MCF 10A (cell line): ENCODE measurements at places on chromosomes 7 and 10. TPM values are rescaled to one million over a fixed set of nuclear protein-coding genes. Genes with fewer than 3 reads are reported as not detected.

ZEB1 gene
- total RNA-seq = 15.1 and 20.6 TPM in 2 replicates

FKBP6 gene
- total RNA-seq = not detected in 2 replicates

DNA sequence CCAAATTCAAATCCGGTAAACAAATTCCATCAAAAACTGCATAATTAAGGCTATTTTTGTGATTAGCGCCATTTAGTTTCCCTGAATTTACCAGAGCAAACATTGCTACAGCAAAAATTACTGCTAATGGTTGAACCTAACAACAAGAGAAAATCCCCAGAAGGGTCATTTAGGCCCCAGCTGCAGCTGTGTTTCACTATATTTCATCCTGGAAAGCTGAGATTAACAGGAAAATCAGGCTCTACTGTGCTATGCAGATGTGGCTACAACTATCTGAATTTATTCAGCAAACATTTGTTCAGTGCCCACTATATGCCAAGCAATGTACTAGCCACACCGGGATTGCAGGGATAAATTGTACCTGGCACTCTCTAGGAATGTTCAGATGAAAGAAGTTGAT, 104.0 kb downstream of the PON1 start:
- no peaks in the 10 kb centered on the region for H3K27me3 ChIP-seq
- no peak overlapping the region for H3K27ac ChIP-seq
- no peak for DNase-seq
- no peak overlapping the region for H3K4me3 ChIP-seq

- peaks cover 15% of the 10 kb centered on the region for H3K36me3 ChIP-seq
- H3K27ac ChIP-seq = no peak overlapping the region
- H3K4me3 ChIP-seq = no peak overlapping the region
- H3K27me3 ChIP-seq = no peaks in the 10 kb centered on the region
- H3K4me1 ChIP-seq = peaks cover 12% of the 10 kb centered on the region
Measured at GRCh38 chr10:33298110-33298509, 36.4 kb downstream of the NRP1 start.

- no peak for DNase-seq
- no peaks in the 10 kb centered on the region for H3K4me1 ChIP-seq
- no peak overlapping the region for H3K27ac ChIP-seq
- no peak overlapping the region for H3K4me3 ChIP-seq
- H3K36me3 ChIP-seq = no peaks in the 10 kb centered on the region
Measured at GRCh38 chr10:36119455-36119854, 477.4 kb upstream of the FZD8 start.

- H3K27me3 ChIP-seq = no peaks in the 10 kb centered on the region
- peaks cover 18% of the 10 kb centered on the region for H3K4me1 ChIP-seq
- H3K4me3 ChIP-seq = no peak overlapping the region
- no peaks in the 10 kb centered on the region for H3K36me3 ChIP-seq
- DNase-seq = no peak
Measured at GRCh38 chr7:108026647-108027046, 23.7 kb upstream of the LAMB1 start.

DNA sequence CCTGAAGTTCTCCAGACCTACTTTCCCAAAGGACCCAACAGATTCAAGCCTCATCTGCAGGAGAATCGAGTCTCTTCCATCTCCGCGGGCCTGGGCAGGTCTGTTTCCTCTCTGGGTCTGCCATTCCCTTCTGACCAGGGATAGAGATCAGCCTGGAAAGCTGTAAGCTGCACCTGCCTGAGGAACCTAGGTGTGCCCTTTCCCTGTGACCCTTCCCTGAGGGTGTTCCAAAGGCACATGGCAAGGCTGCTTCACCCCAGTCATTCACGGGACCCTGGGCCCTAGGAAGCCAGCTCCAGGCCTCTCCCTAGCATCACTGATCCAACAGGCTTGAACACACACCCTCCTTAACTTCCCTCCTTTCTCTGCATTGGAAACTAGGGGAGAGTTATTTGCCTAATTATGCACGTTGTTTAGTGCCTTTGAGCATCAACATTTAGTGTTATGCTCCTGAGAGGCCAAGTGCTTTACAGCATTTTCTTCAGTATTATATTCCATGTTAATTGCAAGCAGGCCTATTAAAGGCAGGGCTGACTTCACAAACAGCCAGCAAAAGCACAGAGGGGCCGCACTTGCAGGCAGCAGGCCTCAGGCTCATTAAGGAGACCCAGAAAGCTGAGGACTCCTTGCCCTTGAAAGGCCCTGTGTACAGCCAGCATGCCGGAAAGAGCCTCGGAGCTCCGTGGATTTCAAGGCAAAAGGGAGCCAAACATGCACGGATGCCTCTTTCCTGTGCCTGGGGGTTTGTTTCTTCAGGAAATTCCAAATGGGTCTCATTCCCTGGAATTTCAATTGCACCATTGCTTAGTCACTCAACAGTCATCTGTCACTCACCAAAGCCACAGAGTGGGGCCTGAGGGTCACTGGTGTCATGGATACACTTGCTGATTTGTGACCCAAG, 91.0 kb upstream of the FAM20C start:
- no peaks in the 10 kb centered on the region for H3K27me3 ChIP-seq
- H3K4me1 ChIP-seq = peaks cover 28% of the 10 kb centered on the region
- no peak overlapping the region for H3K27ac ChIP-seq
- H3K36me3 ChIP-seq = no peaks in the 10 kb centered on the region

DNA sequence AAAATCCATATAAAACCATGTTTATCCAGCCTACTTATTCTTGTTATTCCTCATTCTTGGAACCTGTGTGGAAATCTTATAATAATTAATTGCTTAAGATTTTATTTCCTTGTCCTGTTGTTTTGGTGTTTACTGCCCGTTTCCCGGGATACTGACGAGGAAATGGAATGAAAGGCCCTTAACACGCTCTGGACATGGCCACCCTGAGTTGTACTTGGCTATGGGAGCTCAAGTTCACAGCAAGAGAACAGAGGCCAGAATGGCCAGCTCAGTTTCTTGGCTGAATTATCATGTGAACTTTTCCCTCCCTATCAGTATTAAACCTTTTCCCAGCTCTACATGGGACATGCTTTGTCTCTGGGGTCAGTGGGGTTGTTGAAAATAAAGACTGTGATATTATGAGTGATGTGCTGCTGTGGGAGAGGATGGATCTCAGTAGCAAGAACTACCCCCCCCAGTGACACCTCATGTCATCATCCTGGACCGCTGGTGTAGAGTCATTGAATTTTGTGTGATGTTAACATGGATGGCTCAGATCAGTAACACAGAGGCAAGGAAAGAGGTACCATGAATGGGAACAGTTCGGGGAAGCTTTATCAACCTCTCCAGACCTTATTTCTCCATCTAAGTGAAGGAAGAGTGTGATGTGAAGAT, 87.0 kb upstream of the IGFBP3 start:
- no peak overlapping the region for H3K4me3 ChIP-seq
- H3K36me3 ChIP-seq = no peaks in the 10 kb centered on the region
- DNase-seq = no peak
- H3K27ac ChIP-seq = no peak overlapping the region
- H3K4me1 ChIP-seq = peaks cover 12% of the 10 kb centered on the region

- peak; percentile 48 for DNase-seq
- peak overlapping the region; percentile 86 for H3K27ac ChIP-seq
- peaks cover 13% of the 10 kb centered on the region for H3K4me1 ChIP-seq
- H3K36me3 ChIP-seq = no peaks in the 10 kb centered on the region
- peak overlapping the region; percentile 95 for H3K4me3 ChIP-seq
Measured at GRCh38 chr10:58335306-58336005, 650 bp downstream of the UBE2D1 start.

DNA sequence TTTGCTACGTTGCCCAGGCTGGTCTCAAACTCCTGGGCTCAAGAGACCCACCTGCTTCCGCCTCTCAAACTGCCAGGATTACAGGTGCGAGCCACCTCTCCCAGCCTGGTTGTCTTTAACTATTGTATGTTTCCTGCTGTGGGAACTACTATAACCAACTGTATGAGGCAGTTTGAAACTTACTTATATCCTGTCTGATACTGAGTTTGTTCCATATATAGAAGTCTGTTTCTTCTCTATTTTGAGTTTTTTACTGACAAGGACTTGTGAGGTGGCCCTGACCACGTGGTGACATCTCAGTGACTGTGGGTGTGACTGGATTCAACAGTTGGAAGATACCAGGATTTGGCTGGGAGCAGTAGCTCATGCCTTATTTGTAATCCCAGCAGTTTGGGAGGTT, 14.2 kb downstream of the FBH1 start:
- H3K27ac ChIP-seq = no peak overlapping the region
- no peak for DNase-seq
- H3K4me3 ChIP-seq = no peak overlapping the region
- no peaks in the 10 kb centered on the region for H3K27me3 ChIP-seq
- peaks cover 5% of the 10 kb centered on the region for H3K4me1 ChIP-seq
- peaks cover 54% of the 10 kb centered on the region for H3K36me3 ChIP-seq

- DNase-seq = no peak
- peak overlapping the region; percentile 45 for H3K4me3 ChIP-seq
- H3K36me3 ChIP-seq = no peaks in the 10 kb centered on the region
- peaks cover 50% of the 10 kb centered on the region for H3K4me1 ChIP-seq
- no peaks in the 10 kb centered on the region for H3K27me3 ChIP-seq
Measured at GRCh38 chr10:4242561-4243035, 457.6 kb upstream of the KLF6 start.

DNA sequence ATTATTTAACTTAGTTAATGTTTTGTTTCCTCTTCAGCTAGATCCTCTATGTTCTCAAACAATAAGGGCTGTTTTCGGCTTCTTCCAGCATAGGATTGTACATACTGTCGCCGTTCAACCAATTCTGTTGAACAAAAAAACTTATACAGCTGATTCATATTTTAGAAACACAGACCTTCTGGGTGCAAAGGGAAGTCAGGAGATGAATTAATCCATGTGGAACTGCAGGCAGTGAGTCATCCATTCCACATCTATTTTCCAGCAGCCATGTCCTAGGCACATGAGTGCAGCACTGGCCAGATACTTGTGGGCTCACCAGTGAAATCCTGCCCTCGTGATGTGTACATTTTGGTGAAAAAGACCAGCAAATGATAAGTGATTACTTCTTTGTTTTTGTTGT, 163.2 kb downstream of the JAZF1 start:
- no peak overlapping the region for H3K4me3 ChIP-seq
- H3K36me3 ChIP-seq = peaks cover 11% of the 10 kb centered on the region
- no peak overlapping the region for H3K27ac ChIP-seq
- H3K27me3 ChIP-seq = no peaks in the 10 kb centered on the region
- no peaks in the 10 kb centered on the region for H3K4me1 ChIP-seq
- peak; percentile 12 for DNase-seq

DNA sequence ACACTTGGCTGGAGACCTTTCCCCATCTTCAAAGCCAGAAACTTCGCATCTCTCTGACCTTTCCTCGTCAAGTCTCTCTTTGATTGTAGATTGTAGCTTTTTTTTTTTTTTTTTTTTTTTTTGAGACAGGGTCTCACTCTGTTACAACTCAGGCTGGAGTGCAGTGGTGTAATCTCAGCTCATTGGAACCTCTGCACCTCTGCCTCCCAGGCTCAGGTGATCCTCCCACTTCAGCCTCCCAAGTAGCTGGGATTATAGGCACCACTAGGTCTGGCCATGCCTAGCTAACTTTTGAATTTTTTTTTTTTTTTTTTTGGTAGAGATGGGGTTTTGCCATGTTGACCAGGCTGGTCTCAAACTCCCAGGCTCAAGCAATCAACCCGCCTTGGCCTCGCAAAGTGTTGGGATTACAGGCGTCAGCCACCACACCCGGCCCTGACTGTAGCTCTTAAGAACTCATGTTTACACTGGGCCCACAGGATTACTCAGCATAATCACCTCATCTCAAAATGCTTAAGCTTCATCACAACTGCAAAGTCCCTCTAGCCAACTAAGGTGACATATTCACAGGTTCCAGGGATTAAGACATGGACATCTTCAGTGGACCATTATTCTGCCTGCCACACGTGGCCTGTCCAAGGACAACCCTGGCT, 11.7 kb downstream of the POLL start:
- no peaks in the 10 kb centered on the region for H3K4me1 ChIP-seq
- no peaks in the 10 kb centered on the region for H3K27me3 ChIP-seq
- no peak overlapping the region for H3K4me3 ChIP-seq

DNA sequence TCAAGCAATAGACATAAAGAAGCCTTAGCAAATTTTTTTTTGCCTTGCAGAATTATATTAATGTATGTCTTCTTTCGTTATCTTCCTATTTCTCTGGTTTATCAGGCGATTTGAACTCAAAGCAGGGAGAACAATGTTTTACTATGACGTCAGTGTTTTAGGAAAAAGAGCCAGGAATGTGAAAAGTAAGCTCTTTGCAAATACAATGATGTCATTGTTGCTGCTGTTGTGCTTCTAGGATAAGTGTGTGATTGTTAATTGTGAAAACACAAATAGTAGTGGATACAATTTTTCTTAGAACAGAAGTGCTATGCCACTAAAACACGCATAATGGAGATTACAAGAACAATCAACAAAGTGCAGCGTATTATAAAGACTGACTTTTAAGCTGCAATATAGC, 9.5 kb upstream of the AUTS2 start:
- no peaks in the 10 kb centered on the region for H3K27me3 ChIP-seq
- H3K27ac ChIP-seq = no peak overlapping the region
- no peak overlapping the region for H3K4me3 ChIP-seq
- no peak for DNase-seq
- H3K4me1 ChIP-seq = no peaks in the 10 kb centered on the region

DNA sequence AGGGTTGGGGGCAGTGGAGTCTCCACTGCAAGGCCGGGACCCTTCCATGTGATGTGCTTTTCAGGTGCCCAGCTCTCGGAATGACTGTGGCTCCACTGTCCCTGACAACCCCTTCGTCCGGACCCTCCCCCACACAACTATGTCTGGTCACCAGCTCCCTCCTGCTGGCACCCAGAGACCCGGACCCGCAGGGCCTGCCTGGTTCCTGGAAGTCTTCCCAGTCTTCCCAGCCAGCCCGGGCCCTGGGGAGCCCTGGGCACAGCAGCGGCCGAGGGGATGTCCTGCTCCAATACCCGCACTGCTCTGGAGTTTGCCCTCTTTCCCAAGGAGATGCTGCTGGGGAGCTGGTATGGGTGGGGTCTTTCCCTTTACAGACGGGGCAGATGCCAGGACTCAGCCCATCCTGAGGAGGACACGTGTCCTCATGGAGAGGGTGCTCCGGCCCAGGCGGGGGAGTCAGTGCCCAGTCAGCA, 5.5 kb downstream of the ATP6V0E2 start:
- no peak for DNase-seq
- H3K27ac ChIP-seq = no peak overlapping the region
- no peaks in the 10 kb centered on the region for H3K4me1 ChIP-seq

DNA sequence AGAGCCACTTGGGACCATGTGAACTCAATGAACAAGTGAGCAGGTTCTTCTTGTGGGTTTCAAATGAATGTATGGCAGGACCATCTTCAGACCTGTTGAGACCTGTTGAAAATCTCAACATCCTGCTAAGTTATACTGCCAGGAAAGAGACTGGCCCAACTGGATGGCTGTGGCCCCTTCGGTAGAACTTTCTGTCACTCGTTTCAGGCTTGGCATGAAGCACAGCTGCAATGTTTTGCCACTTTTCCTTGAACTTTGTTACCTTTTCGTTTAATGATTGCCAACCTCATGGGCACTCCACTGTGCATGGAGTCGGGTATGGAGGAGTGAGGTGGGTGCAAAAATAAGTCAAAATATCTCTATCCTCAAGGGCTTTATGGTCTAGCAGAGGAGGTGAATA, 36.7 kb upstream of the SLC35B4 start:
- H3K36me3 ChIP-seq = no peaks in the 10 kb centered on the region
- no peak overlapping the region for H3K4me3 ChIP-seq
- DNase-seq = no peak
